Hematopoietic multipotent progenitor cell treated with erythropoietin and hydrocortisone succinate and interleukin-3 and kit ligand, for 8 days (in vitro differentiated cells): ENCODE measurements at places on chromosomes 1 and 21.

DNA sequence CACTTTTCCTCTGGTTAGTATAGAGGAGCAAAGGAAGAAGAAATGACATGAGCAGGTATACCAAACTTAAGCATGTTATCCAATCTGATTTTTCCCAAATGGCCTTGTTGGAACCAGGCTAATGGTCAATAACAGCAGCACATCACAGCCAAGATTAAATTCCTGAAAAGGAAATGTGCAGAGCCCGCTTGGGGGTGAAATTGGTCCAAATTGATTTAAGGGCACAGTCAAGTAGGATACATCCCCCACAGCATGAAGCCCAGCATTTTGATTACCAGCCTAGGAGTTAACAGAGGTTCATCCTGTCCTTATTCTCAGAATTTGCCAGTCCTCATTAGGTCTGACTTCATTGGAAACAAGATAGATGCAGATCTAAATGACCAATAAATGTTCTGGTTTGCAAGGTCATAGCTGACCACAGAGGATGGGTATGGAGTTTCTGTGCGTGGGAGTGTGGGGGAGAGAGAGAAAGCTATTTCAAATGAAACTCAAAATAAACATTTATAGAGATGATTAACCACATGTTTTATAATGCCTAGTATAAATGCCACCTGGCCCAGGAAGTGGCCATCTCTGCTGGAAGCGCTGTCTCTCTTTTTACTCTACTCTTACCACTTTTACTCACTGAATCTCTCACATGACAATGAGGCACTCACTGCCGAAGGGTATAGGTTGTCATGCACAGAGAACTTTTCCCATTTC, 38.7 kb downstream of the RGS5 start:
- no peak for DNase-seq

DNA sequence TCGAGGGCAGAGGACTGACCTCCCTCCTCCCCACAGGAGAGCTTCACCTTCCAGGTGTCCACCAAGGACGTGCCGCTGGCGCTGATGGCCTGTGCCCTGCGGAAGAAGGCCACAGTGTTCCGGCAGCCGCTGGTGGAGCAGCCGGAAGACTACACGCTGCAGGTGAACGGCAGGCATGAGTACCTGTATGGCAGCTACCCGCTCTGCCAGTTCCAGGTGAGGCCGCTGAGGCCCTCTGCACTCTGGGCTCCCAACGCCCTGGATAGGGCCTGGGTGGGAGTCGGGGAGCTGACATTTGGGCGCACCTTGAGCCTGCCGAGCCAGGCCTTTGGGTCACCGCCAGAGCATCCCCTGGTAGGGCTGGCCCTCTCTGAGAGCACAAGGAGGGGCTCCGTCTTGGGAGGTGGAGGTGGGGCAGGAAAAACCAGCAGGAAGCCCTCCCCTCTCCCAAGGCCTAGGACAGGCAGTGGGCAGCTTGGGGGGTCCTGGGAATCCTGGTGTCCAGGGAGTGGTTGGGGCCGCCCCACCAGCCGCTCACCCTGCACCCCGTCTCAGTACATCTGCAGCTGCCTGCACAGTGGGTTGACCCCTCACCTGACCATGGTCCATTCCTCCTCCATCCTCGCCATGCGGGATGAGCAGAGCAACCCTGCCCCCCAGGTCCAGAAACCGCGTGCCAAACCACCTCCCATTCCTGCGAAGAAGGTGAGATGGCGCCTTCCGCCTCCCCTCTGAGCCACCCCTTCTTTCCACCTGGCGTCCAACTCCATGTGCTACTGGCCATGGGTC, 65.1 kb downstream of the PIK3CD start:
- DNase-seq: no peak

- no peak for DNase-seq
Observed at GRCh38 chr1:185409763-185410528, 92.9 kb upstream of the IVNS1ABP start.

DNA sequence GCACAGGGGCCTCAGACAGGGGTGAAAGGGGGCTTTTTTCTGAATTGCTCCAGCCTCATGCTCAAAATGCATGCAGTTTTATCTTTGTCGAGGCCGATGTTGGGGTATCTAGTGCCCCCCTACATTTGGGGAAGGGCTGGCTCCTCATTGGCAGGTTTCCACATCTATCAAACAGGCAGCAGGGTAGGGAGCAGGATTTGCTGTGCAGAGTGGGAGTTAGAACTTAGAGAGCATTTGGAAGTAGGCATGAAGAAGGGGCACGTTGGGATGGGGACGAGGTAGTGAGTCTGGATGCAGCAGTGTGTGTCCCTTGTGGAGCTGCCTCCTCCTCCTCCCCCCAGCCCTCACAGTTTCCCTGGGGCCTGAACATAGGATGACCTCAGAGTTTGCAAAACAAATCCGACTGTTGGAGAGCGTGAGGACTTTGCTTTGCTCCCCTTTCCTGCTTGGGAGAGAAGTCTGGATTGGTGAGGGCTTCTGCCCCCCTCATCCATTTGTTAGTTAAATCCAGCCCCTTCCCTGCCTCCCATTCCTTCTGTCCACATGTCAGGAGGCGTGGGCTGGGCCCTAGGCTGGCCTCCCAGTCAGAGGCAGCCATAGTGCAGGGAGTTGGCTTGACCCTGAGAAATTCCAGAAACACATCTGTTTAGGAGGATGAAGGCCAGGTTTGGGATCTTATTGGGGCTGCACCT, 36.9 kb upstream of the GPR37L1 start:
- no peak for DNase-seq

DNA sequence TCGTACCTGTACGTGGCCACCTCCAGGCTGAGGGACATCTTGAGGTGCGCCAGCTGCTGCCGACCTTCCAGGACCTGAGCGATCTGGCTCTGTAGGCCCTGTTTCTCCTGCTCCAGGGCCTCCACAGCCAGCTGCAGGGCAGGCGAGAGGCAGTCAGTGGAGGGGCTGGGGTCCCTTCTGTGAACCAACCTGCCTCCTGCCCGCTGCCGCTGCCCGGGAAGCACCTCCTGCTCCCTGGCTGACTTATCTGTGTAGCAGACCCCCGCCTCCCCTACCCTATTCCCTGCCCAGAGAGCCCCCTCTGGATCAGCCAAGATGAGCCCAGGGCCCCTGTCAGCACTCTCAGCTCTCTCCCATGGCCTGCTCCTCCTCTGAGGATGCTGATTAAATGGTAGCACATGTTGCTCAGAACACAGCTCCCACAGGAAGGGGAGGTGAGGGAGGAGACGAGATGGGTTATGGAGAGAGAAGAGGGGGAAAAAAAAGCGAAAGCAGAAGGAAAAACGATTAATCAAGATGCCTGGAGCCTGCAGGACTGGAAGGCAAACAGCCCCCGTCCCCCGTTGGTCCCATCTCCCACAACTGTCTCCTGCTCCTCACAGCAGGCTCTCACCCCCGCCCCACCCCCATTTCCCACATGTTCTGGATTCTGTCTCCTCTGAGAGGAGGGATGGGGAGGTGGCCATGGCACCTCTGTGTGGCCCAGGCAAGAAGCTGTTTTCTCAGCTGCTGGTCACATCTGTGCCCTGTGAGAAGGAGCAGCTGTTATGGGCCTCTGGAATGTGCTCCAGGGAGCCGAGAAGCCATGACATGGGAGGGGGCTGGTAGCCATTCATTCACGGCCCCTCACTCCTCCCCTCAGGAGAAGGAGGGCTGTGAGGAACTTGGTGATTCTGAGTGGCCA, 1.7 kb downstream of the NES start:
- no peak for DNase-seq

GRCh38 chr1:183566026-183566425, 24.2 kb downstream of the NCF2 start:
- DNase-seq: no peak

- DNase-seq: no peak
Observed at GRCh38 chr1:26575348-26575747, 45.8 kb downstream of the RPS6KA1 start.
